Retinal pigment epithelial cell (primary cell): ENCODE measurements at places on chromosomes 3 and 15.

GRCh38 chr3:17342119-17342518 lies 400.3 kb downstream of the TBC1D5 start:
- DNase-seq: no peak

GRCh38 chr3:189952272-189952671 lies 168.4 kb downstream of the P3H2 start:
- DNase-seq: no peak

- no peak for DNase-seq
Observed at GRCh38 chr3:99856437-99857220, 39.0 kb downstream of the CMSS1 start.

GRCh38 chr3:119613201-119613600 lies 15.5 kb downstream of the PLA1A start:
- DNase-seq: no peak

- no peak for DNase-seq
Observed at GRCh38 chr3:24023197-24023596, 78.1 kb downstream of the NR1D2 start.
